ENCODE measurements at places on chromosomes 13 and 19.

GRCh38 chr13:85509512-85509911, 289.7 kb downstream of the SLITRK6 start:
- no peak for DNase-seq

DNA sequence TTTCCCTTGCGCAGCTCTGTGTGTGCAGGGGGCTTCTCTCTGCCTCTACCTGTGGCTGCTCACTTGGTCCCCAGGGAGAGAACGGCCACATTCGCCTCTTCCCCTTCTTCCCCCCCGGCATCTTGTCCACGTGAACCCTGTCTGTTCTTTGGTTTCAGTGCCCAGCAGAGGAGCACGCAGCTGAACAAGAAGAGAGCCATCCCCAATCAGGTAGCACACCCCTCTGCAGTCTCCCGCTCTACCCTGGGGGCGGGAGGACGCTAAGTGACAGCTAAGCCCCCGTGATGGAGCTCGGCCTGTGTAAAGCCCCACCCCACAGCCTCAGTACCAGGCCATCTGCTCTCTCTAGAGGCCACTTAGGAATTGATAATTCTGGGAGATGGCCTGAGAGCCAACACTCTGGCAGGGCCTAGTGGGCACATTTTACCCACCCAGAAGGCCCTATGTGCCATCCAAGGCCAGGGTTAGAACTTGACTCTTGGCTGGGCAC, 30.2 kb downstream of the TMED1 start:
- DNase-seq = no peak

- DNase-seq = no peak
Observed at GRCh38 chr19:13887018-13887436, 10.1 kb downstream of the NANOS3 start.

DNA sequence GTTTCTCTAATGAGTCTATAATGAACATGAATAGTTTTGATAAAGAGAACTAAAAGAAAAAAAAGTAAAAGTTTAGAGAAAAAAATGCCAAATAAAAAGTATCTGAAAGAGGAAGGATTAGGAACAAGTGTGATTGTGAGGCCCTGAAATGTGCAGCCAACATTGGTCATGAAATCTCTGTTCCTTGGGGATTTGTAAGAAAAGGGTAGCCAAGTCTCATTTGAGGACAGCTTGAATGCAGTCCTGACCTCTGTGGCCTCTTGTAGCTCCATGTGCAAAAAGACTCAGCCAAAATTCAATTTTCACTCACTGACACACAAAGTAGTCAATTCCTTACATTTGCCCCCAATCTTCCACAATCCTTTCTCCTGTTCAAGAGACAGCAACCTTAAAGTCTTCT, 167.9 kb downstream of the KLF12 start:
- no peak for DNase-seq

DNA sequence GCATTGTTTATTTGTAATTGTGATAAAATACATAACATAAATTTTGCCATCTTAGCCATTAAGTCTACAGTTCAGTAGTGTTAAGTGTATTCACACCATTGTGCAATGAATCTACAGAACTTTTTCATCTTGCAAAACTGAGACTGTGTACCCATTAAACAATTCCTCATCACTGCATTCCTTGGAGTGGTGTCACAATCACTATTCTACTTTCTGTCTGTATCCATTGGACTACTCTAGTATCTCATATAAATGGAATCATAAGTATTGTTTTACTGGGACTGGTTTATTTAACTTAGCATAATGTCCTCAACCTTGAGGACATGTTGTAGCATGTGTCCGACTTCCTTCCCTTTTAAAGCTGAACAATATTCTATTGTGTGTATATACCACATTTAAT, 36.8 kb downstream of the UFM1 start:
- DNase-seq = no peak

GRCh38 chr13:48561466-48562235, 28.8 kb upstream of the RCBTB2 start:
- DNase-seq = no peak

DNA sequence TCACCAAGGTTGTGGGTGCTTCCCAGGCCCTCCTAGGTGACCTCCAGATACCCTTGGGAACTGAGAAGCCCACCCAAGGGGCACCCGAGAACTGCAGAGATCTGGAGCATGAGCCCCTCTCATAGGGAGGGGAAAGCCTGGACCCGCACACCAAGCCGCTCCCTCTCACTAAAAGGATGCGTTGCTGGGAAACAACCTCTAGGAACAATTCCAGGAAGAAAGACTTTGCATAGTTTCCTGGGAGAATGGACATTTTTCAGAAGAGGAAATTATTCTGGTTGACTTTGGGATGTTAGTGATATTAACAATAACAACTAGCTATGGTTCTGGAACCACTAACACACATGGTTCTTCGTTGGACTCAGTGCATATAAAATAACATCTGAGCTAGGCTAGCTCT, 64.6 kb downstream of the SLC7A1 start:
- no peak for DNase-seq

DNA sequence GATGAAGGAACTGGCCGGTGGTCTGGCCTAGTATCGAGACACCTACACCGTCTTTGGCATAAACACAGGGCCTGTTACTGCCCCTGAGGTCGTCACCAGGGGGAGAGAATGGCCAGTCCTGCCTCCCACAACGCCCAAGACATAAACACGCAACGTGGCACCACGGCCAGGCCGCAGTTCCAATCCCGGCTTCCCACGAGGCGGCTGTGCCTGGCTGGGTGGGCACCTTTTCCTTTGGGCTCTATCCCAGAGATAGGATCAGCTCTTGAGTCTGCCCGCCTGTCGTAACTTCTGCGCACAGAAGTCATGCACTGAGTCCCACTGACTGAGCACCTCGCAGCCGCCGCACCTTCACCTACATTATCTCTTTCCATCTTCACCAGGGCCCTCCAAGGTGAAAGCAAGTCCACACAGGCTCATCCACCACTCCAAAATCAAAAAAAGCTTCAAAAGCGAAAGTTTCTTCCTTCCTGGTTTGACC, 1.1 kb downstream of the MIER2 start:
- no peak for DNase-seq

Data from stimulated activated CD4-positive, alpha-beta T cell treated with anti-CD3 and anti-CD28 coated beads, Interleukin-4, amount 100 ng/mL, for 4 hours (primary cell).